ENCODE measurements at places on chromosomes 4 and X.

DNA sequence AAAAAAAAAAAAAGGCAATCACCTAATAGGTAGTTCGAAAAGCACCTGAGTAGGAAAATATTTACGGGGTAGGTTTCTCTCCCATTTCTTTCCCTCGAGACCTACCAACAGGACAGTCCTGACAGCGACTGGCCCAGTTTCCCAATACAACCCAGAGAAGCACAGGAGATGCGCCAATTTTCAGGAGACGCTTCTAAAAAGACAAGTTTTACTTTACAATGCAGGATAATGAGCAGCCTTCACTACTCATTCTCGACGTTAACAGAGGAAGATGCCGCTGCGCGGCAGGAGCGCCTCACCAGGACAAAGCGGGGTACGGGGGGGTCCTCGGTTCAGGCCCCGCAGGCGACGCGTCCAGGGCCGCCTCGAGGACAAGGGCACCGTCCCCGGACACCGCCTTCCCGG, 708 bp downstream of the BCLAF3 start:
- no peak for DNase-seq

DNA sequence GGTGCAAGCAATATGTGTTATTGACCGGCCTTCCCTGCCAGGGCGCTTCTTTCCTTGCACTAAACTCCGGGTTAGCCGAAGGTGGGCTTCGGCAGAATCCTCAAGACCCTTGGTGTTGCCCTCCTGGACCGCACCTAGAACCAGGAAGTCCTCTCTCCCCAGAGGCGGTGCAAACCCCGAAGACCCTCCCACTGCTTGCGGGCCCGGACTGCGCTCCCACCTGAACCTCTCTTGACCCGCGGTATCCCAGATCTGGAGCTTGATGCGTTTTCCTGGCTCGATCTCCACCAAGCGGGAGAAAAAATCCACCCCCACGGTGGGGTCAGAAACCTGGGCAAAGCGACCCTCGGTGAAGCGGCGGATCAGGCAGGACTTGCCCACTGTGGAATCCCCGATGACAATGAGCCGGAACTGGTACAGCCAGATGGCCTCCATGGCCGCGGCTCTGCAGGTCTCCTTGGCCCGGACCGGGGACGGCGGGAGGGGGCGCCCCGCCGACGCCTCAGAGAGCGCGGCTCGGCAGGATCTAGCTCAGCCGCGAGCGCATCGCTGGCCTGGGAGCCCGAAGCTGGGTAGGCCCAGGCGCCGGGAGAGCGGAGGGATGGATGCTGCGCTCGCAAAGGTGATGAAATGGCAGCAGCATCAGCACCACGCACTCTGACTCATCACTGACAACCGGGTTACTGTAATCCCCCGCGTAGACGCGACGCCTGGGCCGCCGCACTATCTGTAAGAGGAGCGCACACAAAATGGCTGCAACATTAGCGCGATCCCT, at the start of gene RAB39B:
Gene RAB39B, minus strand, starts transcription at position 638 of the 775 bp plus-strand sequence. Its CDS starts 203 bp downstream, at position 435.
- DNase-seq, result peak; percentile 37

DNA sequence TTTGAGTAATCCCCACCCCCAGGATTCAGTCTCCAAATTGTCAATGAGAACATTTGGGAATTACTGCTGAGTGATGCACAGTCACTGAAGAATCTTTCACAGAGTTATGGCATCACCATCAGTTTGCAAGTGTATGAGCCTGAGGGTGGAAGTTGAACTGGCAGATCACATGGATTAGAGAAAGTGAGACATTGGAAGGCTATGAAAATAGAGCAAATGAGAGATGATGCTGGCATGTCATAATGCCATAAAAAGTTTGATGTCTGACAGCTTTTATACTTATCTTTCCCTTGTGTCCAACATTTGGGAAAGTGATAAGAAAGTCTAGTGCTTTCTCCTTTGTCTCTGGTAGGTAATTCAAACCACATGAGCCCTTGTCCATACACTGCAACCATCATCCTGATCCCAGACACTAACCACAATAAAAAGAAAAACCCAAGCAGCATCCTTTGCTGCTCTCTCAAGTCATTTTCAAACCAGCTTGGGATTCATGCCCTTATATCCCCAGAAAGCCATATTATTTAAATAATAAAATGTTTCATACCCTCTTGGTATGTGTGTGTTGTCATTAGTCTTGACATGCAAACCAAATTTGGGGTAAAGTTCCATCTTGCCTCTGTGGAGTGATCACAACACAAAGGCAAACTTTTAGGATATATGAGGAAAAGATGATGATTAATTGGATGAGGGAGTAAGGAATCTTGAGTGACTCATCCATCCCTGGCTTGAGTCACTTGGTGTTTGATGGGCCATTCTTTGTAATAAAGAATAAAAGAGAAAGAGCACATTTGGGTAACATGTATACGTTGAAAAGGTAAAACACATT, 438.9 kb downstream of the GRXCR1 start:
- DNase-seq, result no peak

DNA sequence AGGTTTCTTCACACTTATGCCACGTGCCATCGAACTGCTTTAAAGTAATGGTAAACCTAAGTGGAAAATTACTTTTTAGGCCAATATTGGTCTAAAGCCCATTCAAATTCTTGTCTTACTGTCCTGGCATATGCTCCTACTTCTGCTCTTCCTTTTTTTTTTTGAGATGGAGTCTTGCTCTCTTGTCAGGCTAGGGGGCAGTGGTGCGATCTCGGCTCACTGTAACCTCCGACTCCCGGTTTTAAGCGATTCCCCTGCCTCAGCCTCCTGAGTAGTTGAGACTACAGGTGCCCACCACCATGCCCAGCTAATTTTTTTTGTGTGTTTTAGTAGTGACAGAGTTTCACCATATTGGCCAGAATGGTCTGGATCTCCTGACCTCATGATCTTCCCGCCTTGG, 129.0 kb upstream of the TECRL start:
- DNase-seq, result no peak

DNA sequence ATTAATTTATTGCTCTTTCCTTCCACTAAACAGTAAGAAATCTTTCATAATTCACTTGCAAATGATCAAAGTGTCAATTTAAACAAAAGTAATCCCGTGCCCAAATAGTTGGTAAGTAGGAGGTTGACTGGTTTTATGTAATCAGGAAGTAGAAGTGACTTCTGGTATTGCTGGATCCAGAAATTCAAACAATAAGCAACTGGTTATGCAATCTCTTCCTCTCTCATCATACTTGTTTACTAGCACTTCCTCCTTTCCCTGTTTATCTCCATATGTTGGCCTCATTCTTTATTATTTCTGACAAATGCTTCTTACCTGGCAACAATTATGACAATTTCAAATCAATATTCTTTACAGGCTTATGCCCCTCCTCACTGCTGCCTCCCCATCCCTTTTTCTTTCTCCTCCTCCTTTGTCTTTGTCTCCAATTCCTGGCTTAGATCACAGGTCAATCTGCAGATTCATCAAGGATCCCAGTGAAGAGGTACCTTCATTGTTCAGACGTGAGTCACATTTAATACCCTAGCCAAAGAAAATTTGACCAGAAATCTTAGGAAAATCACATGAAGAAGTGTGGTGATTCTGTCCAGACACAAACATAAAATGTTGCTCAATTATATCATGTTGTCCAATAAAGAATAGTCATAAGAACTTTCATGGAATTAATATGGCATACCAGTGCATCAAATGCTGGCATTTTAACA, 323.2 kb upstream of the PCDH7 start:
- no peak for DNase-seq

DNA sequence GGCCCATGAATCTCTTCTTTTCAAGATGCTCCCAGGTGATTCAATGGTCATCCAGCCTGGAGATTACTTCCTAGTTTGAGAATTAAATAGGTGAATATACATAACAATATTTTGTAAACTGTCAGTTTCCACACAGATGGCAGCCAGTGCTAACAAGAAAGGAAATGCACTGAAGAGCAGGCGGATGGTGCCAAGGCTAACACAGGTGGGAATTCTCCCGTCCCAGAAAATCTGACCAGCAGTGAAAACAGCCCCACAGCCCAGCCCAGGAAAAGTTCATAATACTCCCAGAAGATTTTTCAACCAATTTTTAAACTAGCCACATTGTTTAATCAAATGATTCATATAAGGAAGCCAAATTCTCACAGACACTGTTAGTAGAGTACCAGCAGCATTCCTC, 387.2 kb upstream of the GATB start:
- no peak for DNase-seq

- DNase-seq, result no peak
Measured at GRCh38 chr4:173794662-173795061, 264.6 kb upstream of the HAND2 start.

GRCh38 chrX:76148753-76149152, 24.1 kb upstream of the PBDC1 start:
- peak; percentile 64 for DNase-seq

DNA sequence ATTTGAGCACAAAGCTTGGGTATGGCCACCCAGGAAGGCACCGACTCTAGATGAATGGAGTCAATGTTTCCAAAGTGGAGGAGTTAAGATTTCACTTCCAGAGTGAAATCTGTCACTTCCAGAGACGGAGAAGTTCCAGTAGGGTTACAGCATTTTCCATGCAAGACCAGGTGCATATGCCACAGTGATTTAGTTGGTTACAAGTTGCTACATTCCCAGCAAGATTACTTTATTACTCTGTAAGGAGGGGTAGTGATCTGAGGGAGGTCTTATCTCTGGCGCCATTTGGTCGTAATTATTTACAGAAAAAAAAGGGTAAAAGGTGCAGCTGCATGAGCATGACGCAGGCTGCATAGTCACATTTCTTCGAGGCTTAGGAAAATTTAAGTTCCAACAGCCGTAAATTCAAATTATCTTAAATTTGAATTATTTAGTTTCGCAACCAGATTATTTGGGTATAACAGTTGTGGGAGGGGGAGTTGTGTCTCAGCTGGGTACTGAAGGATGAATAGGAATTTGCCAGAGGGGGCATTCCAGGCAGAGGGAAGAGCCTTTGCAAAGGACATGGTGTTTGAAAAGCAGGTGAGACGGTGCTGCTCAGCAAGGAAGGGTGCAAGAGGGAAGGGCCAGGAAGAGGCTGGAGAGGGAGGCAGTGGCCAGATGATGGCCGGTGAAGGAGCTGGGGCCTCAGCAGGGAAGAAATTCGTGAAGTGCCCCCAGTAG, 17.4 kb upstream of the AFAP1 start:
- no peak for DNase-seq

GRCh38 chr4:15906020-15906443, 32.5 kb downstream of the FGFBP1 start:
- no peak for DNase-seq

DNA sequence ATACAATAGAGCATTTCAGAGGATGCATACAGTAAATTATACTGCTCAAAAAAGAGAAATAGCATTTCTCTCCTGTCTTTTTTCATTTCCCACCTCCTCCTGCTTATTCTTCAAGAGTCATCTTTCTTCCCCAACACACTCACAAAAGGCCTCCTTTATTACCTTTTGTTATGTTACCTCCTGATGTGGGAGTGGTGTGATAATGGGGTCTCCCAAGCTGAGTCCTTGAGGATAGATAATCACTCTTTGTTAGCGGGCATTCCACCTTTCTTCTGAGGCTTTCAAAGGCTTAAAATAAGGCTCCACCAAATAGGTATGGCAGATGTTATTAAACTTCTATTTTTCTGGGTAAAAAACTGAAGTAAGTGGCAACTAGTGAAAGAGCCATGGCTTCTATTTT, 159.8 kb downstream of the CPEB2 start:
- DNase-seq, result no peak

- DNase-seq, result no peak
Measured at GRCh38 chr4:120622601-120623000, 299.9 kb downstream of the PRDM5 start.

DNA sequence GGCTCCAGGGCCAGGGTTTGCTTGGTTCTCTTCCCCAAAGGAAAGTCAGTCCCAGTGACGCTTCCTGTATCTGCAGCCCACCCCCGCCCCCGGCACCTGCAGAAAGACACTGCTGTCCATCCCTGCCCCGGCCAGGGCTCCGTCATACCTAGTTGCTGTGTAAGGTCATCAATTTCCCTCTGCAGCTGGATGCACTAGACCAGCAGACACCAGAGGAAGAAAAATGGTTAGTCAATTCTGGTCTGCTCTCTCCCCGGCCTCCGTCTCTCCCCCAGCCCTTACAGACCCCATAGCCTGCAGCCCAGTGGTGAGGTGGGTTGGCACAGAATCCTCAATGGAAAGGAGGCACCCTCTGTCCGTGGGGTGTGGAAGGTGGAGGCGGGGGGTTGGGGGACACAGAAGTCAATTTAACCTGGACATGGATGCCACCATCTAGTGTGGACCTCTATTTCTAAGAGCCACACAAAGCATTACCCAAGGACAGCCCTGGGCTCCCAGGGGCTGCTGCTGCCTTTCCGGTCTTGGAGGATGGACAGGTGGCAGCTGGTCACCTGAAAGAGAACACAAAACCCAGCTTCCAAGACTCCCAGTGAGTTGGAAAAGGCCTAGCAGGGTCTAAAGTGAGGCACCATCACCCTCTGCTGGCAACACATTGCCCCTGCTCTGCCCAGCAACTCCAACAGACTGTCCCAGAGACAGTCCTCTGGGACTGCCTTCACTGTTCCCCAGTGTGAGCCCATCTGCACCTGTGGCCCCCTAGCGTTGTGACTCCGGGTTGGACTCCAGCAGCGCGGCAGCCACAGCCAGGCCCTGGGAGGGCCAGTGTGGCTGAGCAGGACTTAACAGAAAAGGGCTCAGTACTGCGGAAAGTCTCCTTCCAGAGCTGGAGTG, 40.2 kb upstream of the NHSL2 start:
- DNase-seq, result no peak

DNA sequence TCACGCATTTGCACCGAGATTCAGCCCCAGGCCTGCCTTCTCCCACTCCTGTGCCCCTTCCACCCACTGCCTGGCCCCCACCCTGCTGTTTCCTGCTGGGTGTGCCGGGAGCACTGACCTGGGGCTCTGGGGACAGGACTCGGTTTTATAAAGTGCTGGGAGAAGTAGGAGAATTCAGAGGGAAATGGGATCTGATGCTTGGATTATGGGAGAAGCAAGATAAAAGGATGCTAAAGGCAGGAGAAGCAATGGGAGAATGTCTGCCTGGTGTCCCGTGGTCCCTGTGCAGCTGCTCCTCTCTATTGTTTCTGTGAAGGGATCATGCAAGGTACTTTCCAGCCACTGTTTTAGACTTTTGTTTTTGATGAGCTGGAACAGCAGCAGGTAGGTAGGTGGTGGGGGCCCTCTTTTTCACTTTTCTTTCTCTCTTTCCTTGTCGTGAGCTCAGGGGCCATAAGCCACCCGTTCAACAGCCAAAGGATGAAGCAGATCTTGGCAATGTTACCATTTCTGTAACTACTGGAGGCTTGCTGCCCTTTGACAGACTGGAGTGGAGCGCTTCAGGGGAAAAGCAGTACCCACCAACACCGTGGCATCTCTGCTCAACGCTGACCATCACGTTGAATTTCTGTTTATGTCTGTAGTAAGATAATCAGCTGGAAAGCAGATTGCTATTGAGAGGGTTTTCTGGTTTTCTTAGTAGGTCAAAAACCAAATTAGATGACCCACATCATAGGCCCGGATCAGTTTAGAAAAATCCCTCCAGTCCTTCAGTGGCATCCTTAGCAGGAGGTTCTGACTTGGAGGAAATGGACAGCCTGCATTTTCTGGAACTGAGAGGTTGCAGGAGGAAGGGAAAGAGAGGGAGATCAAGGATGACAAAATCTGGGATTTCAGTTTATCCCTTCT, 63.8 kb upstream of the ENPP6 start:
- DNase-seq, result no peak

Data from psoas muscle (tissue), 8 donors.